ENCODE measurements at places on chromosomes 2 and 18.

DNA sequence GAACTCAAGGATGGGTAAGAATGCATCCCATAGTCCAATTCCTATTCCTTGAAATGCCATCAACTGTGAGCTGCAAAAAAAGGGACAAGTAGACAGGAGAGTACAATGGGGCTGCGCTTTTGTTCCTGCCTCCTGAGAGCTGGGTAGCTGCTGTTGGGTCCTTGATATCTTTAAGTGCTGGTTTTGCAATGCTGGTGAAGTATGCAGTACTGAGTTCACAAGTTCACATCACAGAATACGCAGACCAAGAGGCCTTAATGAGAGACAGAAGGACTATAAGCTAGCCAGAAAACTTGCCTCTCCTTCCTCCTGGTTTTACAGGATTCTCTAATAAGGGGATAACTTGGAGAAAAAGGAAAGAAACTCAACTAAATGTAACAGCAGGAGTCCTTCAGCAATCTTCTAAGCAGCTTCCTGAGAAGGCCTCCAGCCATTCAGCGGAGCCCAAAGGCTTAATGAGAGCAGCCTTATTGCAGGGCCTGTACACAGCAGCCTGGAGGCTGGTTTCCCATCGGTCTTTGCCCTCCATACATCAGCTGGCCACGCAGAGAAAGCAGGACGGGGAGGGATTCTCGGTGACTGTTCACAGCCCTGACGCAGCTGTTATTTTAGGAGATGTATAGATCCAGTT, 293.1 kb downstream of the CDCA7 start:
- peak; percentile 25 for DNase-seq

DNA sequence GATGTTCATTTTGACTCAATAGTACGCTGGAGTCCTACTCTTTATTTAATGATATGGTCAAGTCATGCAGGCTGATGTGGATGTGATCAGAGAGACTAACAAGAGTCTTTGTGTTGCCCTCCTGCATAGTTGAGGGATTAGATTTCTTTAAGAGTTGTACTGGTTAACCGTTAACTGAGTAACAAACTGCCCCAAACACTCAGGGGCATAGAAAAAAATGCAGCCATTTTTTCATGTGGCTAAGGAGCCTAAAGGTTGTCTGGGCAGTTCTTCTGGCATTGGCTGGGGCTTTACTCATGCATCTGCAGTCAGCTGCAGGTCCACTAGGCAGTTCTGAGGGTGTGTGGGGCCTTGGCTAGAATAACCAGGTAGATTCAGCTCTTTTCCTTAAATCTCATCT, 32.5 kb downstream of the DOCK10 start:
- no peak for DNase-seq

DNA sequence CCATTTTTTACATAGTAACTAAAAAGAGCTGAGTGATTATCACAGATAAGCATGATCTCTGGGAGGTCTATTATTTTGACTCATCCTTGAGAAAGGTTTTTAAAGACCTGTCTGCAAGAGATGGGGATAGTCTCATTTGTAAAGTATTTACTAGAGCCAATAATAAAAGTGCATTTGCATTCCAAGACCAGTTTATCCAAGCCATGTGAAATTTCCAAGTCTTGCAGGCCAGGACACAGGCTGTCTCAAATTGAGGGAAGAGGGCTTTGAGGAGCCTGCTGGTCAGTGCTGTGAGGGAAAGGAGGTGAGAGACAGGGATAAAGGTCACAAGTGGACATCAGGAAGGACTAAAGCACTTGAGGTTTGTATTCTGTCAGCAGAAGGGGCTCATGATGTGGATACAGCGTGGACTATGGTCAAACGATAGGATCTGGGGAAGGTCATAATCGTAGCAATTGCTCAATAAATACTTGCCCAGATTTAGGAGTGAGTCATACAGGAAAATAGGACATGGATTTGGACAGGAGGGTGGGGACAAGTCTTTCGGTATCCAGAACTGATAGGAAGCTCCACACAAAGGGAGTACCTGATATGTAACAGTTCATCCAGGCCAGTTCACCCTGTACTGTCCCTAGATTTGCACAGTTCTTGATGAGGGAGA, 6.6 kb upstream of the CDH2 start:
- DNase-seq, result no peak

- DNase-seq, result peak; percentile 83
These were observed 44.2 kb upstream of the SLC39A10 start for GRCh38 chr2:195612611-195613495.

DNA sequence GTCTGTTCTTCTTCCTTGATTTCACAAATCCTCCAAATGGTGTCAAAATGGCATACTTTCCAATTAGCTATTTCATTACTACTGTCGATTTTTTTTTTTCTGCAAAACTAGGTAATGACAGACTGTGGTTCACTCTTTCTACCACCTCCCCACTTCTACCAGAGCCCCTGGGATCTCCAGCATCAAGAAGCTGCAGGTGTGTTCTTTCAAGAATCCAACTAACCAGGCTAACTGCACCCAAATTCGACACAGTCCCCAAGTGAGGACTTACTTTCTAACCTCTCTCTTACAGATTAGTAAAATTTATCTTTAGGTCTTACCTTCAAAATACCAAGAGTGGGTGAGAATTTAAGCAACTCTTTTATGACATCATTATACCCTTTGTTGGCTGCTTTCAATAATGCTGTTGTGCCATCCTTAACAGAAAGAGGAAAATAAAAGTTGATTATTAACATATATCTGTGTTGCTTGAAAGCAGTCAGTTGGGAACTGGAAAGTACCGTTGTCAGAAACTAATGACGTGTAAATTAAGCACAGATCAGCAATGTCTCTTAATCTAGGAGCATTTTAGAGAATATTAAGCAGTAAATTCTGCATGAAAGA, 31.2 kb upstream of the NPC1 start:
- DNase-seq, result no peak

DNA sequence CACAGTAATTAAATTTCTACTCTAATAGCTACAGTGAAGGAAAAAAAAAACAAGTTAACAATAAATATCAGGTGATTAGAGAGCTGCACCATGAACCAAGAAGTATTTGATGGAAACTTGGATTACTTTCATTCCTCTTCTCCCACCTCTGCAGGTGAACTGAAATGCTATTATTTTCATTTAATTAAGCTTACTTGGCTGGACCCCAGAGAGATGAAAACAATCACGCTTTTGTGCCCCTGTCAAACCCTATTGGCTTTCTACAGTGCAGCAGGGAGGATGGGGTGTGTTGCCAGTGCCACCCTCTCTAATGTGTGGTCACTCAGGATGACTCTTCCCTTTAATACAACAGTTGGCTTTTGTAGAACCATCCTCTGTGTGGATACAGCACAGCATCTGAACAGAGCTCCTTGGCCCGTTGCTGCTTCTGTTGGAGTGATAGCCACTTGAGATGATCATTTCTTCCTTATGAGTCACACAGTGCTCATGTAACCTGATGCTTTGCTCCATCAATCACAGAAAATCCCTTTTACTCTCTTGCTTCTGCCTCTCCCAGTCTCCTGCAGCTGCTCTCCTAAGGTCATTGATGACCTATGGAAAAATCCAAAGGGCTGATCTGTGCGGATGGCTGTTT, 5.5 kb upstream of the ARL4C start:
- peak; percentile 85 for DNase-seq

- DNase-seq, result no peak
These were observed 57.4 kb upstream of the LRRTM1 start for GRCh38 chr2:80361904-80362303.

GRCh38 chr2:105660489-105660888, 84.2 kb upstream of the NCK2 start:
- no peak for DNase-seq

DNA sequence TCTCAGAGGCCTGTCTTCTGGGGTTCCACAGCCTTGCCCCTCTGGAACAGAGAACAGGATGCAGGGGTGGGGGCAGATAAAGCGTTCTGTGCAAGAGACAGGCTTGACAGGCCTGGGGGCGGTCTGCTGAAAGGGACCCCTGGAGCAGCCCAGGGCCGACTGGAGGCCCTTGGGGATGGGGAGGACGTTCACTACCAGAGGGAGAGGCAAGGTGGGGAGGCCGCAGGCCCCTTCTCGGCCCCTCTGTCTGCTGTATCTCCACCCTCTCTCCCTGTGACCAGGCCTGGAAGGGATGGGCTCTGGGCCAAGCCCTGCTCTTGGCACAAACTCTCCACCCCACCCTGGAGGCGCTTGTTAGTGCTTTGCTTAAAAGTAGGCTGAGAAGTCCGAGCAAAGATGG, 27.3 kb upstream of the INHBB start:
- no peak for DNase-seq

DNA sequence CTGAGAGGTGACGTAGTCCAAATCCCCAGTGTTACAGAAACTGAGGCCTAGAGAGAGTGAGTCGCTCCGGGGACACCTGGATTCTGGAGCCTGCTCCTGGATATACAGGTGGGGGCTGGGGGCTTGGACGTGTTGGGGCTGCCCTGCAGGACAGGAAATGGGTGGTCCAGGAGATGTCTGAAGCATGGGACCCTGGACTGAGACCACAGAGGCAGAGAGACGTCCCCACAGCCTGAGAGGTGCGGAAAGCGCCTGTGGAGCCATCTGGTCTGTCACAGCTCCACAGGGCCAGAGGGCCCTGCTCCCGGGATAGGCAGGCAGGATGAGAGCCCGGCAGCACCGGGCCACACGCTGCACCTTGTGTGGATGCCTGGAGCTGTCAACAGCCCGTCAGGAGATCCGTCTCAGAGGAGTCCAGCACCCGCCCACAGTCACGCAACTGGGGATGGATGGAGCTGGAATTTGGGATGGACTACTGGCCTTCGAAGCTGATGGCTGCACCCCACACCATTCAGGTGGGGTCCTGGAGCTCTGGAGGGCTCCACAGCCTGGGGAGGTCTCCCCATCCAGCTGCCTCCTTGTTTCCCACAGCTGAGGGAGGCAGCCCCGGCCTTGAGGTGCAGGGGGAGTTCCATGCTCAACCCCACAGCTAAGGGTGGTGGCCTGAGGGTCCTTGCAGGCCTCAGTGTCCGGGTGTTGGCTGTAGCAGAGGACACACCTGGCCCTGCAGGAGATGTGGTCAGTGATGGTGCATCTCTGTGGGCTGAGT, 303.0 kb downstream of the NDUFA10 start:
- DNase-seq, result no peak

DNA sequence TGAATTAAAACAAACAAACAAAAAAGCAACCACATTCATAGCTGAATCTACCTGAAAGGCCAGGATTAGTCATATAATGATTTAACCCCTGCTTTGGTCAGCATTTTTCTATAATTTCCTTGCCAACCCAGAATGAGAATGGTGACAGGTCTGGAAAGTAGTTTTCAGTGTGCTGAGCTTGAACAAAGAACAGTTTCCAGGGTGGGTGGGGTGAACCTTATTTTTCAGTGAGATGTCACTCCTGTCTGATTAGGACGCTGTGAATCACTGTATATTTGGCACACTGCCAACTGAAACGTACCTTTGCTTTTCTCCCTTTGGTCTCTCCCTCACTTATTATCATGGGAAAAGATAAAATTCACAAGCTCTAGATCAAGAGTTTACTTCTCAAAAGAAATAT, 35.0 kb upstream of the DSC1 start:
- no peak for DNase-seq

DNA sequence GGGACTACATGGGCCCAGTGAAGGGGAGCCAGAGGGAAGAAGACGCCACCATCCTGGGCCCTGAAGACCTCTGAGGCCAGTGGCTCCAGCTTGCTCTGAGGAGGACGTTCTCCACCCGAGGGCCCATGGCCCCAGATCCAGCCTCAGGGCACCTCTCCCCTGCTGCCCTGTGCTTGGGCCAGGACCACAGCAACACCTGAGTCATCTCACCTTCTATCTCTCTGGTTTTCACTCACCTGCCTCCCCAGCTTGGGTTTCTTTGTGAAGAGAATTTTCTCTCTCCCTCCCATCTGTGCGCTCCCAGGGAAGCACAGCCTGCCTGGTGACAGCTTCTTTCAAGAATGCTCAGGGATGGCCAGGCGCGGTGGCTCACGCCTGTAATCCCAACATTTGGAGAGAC, 19.8 kb downstream of the ZFP36L2 start:
- DNase-seq, result no peak

DNA sequence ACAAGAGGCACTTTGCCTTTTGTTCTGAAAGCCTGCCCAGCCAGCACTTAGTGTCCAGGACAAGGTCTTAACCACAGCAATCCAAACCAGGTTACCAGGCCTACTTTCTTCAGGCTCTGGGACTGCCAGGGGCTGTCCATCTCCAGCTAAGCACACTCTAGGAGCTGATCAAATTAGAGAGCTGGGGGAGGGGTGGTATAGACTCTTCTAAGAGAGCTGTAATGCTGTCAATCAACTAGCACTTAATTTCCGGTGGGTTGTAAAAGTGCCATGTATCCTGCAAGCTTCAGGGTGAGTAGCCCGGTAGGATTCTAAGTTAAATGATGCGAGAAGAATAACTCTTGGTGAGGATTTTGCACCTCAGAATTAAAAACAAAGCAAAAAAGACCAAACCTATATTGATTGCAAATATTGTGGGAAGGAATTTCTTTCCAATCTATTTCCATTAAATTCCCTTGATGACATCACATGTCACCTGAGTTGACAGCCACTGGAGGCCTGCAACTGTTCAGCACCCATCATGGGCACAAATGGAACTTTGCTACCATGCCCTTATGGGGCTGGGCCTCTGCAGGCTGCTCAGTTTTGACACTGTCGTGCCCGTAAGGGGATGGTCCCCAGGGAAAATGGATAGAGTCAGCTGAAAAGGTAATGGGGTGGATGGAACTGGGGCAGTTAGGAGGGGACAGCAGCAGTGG, 8.7 kb upstream of the COX7A2L start:
- DNase-seq, result no peak

DNA sequence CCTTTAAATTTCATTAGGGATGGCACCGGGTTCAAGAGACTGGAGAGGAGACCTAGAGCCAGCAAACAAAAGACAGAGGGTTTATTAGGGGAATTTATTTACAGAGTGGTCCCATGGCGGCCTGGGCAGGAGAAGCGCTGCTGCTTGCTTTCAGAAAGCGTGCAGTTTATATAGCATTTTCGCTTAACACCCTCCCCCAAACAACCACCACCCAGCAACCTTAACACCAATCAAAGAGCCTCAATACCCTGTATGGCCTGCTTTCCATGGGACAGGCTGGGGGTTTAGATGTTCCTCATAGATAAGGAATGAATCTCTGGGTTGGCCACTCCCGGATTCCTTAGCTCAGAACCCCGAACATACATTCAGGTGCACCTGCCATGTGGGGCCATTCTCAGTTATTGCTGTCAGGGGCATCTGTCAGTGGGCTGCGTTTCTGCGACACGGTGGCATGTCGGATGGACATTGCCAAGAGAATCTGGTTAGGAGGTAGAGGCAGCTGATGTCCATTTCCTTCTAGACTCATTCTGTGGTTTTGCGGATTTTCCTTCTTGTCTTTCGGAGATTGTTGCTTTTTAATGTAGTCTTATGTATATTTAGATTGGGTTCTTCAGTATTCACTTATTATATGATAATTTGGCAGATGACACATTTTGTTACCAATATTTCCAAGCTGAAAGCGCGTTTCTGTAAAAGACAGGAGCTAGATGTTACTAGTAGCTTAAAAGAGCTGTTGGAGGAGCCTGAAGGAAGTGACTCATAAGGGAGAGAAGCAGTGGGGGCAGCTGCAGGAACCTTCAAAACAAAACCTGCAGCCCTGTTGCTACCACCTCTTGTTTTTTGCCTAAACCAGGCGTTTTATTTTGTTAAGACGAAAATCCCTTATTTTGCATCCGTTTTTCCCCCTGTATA, 7.2 kb downstream of the AGAP1 start:
- peak; percentile 67 for DNase-seq
